Stimulated activated CD8-positive, alpha-beta memory T cell treated with anti-CD3 and anti-CD28 coated beads, Interleukin-4, amount 100 ng/mL, for 1 hour (primary cell): ENCODE measurements at places on chromosomes 2 and 18.

DNA sequence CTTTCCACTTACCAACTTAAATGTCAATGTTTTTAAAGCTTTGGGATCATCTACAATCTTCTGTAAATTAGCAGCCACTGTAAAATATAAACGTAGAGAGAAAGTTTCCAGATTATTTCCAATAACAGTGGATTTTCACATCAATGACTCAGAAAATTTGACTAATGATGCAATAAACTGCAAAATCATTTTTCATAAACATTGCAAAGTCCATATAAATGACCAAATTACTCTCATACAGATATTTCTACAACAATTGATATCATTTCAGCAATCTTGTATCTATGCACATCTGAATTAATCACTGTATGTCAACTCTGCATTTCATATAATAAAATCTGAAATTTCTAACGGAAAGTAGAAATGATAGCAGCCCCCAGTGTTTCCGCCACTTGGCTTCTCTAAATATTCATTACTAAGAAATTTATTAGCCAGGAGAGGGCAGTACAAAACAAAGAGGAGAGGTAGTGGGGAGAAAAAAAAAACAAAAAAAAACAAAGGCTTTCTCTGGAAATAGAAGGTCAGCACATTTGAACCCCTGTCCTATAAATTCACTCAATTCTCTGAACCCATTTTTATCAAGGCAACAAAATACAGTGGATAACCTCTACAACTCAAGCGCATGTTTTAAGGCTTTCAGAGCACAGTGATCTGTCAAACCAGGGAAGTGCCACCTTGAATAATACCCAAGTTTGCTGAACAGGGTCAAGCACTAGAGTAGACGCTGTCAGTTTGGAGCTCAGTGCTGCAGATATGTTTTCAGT, 282.6 kb downstream of the STK39 start:
- no peak for DNase-seq

DNA sequence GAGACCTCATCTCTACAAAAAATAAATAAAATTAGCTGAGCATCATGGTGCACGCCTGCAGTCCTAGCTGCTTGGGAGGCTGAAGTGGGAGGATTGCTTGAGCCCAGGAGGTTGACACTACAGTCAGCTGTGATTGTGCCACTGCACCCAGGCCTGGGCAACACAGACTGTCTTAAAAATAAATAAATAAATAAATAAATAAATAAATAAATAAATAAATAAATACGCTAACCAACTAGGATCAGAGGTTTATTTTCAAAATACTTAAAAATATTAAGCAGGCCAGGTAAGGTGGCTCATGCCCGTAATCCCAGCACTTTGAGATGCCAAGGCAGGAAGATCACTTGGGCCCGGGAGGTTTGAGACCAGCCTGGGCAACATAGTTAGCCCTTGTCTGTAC, 63.6 kb downstream of the KCNG3 start:
- no peak for DNase-seq

GRCh38 chr2:240436683-240437550, 1.5 kb downstream of the GPC1 start:
- no peak for DNase-seq

GRCh38 chr2:142754182-142754581, 123.3 kb upstream of the KYNU start:
- no peak for DNase-seq

DNA sequence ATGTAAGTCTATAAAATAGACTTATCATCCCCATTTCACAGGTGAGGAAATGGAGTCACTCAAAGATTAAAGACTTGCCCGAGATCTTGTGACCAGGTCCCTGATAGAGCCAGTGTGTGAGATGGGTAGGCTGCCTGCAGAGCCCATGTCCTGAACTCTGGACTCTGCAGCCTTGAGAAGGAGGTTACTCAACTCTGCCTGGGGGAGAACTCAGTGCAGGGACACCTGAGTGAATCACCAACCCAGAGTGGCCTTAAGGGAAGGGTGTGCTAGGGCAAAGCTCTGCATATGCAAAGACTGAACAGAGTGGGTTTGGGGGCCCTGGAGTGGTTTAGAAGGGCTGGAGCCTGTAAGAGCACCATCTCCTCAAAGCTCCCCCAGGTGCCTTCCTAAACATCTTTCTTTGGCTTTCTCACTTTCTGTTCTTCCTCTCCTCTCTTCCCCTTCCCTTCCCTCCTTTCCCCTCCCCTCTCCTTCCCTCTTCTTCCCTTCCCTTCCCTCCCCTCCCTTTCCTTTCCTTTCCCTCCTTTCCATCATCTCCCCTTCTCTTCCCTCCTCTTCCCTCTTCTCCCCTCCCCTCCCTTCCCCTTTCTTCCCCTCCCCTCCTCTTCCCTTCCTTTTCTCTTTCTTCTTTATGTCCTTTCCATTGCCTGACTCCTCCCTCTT, 67.6 kb downstream of the CELF4 start:
- DNase-seq: no peak
